NAMALWA (cell line): ENCODE measurements at places on chromosomes 2 and 18.

DNA sequence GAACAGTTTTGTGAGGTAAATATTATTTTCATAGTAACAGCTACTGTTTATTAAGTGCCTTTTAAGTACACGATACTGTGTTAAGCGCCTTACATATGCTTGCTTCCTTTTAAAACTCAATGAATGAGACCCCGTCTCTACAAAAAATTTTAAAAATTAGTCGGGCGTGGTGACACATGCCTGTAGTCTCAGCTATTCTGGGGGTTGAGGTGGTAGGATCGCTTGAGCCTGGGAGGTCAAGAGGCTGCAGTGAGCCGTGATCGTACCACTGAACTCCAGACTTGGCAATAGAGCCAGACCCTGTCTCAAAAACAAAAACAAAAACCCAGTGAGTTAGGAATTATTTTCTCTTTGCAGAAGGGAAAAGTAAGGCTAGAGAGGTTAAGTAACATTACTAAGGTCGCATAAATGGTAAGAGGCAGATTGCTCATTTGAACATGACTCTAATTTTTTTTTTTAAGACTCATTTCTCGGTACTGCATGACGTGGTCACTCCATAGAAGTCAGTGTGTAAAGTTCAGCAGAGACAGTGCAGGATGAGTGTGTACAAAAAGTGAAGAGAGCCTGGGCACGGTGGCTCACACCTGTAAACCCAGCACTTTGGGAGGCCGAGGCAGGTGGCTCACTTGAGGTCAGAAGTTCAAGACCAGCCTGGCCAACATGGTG lies 1.1 kb downstream of the METAP1D start:
- DNase-seq: no peak

GRCh38 chr2:69848186-69848790 lies 18.8 kb downstream of the GMCL1 start:
- no peak for DNase-seq

GRCh38 chr2:56444339-56444738 lies 260.5 kb downstream of the CCDC85A start:
- peak; percentile 24 for DNase-seq

DNA sequence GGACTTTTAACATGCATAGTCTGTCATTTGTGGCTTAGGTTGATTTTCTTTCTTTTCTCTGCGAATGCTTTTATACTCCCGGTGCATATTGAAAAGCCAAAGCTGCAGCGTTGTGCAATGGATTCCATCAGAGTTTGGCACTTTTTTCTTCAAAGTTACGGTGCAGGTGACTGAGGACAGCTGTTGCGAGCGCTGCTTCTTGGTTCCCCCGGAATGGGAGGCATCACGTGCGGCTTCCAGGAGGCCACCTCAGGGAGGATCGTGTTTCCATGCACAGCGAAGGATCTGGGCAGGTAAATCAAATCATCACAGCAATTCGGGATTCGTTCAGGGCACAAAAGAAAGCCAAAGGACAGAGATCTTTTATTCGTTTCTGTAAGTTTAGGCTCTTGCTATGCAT lies 109.6 kb upstream of the ALKAL2 start:
- no peak for DNase-seq

GRCh38 chr2:31286230-31286629 lies 52.3 kb downstream of the EHD3 start:
- DNase-seq: no peak

- no peak for DNase-seq
These were observed 133.5 kb upstream of the CDCA7 start for GRCh38 chr2:173221132-173221695.

DNA sequence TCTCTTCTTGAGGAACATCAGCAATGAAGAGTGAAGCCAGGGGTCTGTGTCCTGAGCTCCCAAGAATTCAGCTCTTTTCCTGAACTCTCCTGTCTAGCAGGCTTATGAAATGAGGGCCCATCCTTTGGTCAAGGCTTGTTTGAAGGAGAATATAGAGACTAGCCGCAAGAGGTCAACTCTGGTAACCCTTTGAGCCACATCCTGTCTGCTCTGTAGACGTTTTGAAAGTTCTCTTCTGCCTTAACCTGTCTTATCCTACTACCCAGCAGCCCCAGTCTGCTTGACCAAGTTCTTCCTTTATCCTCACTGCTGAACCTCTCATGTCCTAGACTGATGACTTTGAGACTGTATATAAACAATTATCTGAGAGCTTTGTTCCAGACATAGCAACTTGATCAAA lies 5.4 kb downstream of the SEMA4F start:
- DNase-seq: no peak

- DNase-seq: no peak
These were observed 141.5 kb downstream of the FBXO15 start for GRCh38 chr18:74006143-74006542.

- no peak for DNase-seq
These were observed 149.5 kb downstream of the FAM161A start for GRCh38 chr2:61704364-61704763.

- peak; percentile 77 for DNase-seq
These were observed 78.2 kb downstream of the TCF4 start for GRCh38 chr18:55509631-55510324.

DNA sequence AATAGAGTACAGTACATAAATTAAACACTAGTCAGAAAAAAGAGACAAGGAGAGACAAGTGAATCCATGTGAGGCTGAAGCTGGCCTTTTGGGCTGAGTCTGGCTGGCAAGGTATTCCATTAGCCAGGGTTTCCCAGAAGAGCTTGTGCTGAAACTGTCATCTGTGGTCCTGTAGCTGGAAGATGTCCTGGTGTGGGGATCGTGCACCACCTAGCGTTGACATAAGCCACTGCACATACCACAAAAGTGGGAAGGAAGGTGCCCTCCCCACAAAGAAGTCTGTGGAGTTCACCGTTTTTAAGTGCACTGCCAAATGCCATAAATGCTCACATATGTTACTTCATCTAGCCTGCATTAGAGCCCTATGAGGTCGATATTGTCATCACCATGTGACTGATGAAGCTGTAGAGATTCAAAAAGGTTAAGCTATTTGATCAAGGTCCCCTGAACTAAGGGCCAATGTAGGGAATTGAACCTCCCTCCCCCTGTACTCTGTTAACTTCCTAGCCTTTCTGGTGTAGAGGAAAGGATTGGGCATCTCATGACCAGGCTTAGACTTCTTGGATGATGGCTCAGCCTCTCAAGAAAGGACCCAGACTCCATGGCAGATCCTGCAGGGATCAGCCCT lies 31.9 kb upstream of the GALNT14 start:
- peak; percentile 71 for DNase-seq

- DNase-seq: no peak
These were observed 37.4 kb downstream of the EPAS1 start for GRCh38 chr2:46334389-46335271.

GRCh38 chr18:74524097-74524496 lies 10.2 kb upstream of the CNDP1 start:
- no peak for DNase-seq

GRCh38 chr18:3183103-3183717 lies 36.6 kb downstream of the MYOM1 start:
- DNase-seq: no peak

GRCh38 chr2:217713395-217714286 lies 289.2 kb downstream of the TNS1 start:
- peak; percentile 70 for DNase-seq

GRCh38 chr2:78011251-78011650 lies 489.1 kb upstream of the LRRTM4 start:
- DNase-seq: no peak

GRCh38 chr2:203678971-203679370 lies 27.5 kb upstream of the CD28 start:
- no peak for DNase-seq

DNA sequence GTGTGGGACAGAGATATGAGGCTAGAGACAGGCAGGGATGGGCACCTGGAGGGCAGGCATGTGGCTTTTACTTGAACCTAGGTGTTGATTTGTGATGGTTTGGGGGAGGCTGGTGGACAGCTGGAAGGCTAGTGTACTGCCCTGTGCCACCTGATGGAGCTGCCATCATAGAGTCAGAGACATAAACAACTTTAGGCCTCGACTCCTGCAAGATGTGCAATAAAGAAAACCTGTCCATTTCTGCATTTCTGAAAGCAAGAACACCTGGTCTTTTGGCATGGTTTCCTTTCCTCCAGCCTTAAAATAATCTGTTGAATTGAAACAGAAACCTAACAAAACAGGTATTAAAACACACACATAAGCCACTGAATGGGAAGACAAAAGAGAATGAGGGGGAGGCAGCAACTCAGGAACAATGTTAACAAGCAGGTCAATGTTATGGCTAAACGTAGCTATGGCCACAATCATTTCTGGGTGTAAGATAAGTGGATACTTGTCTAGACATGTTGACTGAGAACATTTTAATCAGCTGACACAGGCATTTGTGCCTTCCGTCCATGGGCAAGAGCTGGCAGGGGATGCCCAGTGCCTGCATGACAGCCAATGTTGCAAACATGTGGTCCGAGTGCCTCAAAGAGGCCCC lies 87.8 kb downstream of the KCTD1 start:
- no peak for DNase-seq

DNA sequence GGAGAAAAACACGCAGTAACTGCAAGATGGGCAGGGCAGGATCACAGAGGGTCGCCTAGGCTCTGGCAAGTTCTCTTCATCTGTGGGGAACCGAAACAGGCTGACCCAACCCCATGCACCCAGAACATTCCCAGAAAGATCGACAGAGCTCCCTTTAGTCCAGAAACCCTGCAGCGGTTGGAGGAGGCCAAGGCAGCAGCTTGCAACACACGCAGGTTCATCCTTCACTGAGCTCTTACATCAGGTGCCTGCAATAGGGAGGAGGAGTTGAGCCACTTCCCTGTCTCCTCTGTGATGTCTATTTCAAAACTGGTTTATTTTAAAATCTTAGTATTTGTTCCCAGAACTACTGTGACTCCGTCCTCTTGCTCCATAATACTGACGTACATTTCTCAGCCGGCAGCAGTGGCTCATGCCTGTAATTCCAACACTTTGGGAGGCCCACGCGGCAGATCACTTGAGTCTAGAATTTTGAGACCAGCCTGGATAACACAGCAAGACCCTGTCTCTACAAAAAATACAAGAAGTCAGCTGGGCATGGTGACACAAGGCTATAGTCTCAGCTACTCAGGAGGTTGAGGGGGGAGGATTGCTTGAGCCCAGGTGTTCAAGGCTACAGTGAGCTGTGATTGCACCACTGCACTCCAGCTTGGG lies 11.5 kb upstream of the SLC11A1 start:
- peak; percentile 77 for DNase-seq

GRCh38 chr18:52845036-52845435 lies 505.0 kb downstream of the DCC start:
- DNase-seq: no peak

DNA sequence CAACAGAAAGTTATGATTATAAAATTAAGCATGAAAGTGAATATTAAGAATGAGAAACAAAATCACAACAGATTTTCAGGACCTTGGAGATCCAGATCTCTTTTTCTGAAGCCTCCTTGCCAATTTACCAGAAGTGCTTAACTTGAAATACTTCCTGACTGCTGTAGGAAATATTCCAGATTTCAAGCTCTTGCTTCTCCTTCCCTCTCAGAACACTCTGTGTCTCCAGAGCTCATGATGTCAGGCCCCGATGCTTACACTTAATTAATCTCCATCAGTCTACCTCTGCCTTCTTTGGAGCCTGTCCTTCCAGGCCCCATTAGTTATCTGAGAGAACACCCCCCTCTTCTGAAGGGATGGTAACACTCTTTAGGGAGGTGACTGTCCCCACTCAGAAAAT lies 20.7 kb upstream of the NT5C1B start:
- DNase-seq: no peak

- no peak for DNase-seq
These were observed 25.7 kb downstream of the ABHD3 start for GRCh38 chr18:21678859-21679258.

DNA sequence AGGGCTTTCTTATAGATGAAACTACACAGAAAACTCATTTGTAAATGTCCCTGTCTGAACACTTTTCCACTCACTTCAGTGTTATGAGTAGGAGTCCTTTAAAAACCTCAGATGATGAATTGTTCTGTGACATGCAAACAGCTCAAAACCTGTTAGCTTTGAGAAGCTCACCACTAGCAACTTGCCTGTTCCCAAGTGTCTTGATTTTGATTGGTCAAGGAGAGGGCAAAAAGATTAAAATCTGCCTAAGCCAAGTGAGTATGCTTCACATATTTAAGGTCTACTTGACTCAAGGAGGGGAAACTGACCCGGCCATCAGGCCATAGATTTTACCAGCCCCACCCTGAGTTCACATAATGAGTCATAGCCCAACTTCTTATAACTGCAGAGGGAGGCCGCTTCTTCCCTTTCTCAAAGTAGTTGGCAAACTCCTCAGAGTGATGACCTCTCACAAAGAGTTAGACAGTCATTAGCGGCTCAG lies 45.2 kb upstream of the MEIS1 start:
- DNase-seq: no peak

DNA sequence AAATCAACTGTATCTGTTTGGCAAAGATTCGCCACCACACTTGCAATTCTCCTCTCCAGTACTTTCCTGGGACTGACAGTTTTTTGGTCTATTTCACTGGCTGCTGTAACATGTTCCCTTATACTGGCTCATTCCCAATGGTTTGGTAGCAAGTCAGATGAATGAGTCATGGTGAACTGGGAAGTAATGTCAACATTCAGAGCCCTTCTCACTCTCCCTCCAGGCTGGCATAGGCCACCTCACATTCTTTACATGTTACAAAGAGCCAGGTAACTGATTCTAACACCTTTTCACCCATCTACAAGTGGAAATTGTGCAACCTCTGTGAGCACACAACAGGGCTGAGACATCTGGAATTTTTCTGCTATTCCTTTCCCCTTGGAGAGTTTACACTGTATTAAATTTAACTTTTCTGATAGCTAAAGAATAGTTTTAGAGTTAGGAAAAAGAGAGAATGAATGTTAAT lies 111.3 kb upstream of the TLK1 start:
- DNase-seq: no peak

DNA sequence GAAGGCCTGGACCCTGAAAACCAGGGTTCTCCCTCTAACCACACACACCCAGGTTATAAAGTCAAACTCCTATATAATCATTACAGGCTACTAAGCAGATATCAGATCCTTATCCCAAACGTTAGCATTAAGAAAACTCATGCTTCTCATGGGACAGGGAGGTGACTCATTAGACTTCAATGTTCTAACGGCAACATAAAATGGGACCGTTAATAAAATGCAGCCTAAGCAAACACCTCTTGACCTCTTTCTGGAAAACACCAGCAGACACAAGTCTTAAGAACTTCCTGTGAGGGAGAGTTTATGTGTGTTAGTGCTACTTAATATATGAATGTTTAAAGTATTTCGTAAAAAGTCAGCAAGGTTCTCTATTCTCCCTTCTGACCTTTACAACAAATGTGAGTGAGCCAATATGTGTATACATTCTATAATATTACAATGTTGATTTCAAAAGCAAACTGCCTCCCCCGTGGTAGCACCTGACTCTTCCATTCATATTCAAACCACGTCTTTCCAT lies 31.7 kb downstream of the LPIN2 start:
- no peak for DNase-seq

- no peak for DNase-seq
These were observed 525.0 kb upstream of the TCF4 start for GRCh38 chr18:56112984-56113383.

DNA sequence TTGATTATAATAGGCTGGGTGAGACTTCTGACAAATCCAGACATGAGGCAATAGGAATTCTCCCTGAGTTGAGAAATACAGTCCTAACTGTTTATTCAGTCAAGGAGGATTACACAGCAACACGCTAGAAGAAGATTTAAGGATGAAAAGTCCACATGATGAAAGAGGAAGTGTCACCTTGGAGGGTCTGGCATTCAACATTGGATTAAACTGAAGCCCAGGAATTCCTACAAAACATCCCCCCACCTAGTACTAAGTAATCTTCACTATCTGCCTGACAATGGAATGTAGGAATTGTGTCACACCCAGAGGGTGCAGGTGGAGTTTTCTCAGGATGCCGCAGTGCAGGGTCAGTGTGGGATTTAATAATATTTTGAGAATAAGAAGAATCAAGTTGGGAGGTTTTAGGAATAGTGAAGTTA lies 142.4 kb downstream of the SOCS6 start:
- DNase-seq: no peak
